Motor neuron (in vitro differentiated cells): ENCODE measurements at places on chromosomes 1 and 21. TPM values are rescaled to one million over a fixed set of nuclear protein-coding genes. Genes with fewer than 3 reads are reported as not detected.

CTPS1 gene
- total RNA-seq = 83.5 and 85.9 TPM in 2 replicates

CHI3L1 gene
- total RNA-seq = 0.38 TPM in 1 of 2 replicates, not detected in the other

GRCh38 chr1:3064901-3065300 is 4.1 kb upstream of the PRDM16 start:
- no peak for ATAC-seq

DNA sequence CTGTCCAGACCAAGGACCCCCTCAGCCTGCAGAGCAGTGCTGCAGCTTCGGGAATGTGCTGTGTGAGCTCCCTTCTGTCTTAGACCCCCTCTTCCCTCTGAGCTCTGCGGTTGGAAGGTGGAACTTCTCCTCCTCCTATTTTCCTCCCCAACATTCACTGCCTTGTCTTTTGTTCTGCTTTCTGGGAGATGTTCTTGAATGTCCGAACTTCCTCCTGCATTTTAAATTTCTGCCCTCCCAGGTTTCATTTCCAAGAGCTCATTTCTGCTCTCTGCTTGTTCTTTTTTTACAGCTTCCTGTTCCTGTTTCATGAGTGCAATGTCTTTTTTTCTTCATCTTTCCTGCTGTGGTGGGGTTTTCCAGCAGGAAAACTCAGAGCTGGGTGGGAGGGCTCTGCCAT is 29.3 kb downstream of the RRP1 start:
- no peak for ATAC-seq

- ATAC-seq = no peak
Observed at GRCh38 chr1:42731585-42731984, 8.5 kb downstream of the CLDN19 start.

CFAP141 gene
- total RNA-seq = not detected in 2 replicates

SPRR5 gene
- not detected in 2 replicates for total RNA-seq

GRCh38 chr1:171152549-171152948 is 32.6 kb upstream of the FMO2 start:
- ATAC-seq = no peak

- no peak for ATAC-seq
Observed at GRCh38 chr1:153357076-153357852, 390 bp upstream of the S100A9 start.

DNA sequence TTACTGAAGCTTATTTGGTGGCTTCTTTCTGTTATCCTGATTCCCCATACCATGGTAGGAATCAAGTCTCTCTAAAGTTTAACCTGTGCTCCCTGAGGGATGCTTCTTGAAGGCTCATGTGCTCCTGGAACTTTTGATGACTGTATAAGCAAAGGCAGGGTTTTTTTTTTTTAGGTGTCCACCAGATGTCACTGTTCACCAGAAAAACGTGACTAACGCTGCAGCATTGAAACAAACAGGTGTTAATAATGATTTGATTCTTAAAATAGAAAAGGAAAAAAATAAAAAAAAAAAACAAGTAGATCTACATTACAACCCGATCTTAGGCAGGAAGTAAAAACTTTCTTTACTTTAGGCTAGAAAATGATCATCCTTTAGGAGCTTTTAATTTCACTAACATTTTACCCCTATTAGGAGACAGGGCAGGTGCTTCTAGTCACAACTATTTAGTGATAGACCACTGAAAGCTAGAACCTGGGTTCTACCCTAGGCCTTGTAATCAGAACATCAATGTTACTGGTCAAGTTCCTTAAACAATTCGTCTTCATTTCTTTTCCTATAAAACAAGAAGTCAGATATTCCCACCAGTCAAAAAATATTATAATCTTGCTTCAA is 223.0 kb downstream of the PLA2G4A start:
- ATAC-seq = peak; percentile 59

DNA sequence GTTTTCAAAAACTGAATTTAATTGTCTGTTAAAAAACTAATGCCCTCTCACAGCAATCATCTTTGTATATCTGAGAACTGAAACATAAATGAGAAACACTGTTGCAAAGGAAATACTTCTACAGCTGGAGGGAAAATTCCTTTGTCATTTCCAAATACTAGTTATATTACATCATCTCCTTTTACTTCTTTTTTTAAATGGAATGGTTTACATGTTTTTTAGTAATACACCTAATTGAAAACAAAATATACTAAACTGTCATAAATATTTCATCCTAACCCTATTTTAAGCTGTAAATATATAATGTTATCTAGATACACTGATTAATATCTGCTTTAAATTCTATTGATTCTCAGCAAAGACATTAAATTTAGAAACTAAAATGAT is 19.1 kb downstream of the CDC42BPA start:
- ATAC-seq = no peak

- ATAC-seq = peak; percentile 85
Observed at GRCh38 chr1:206909161-206909882, 12.1 kb downstream of the IL24 start.

GRCh38 chr1:43537423-43538142 is 6.9 kb downstream of the PTPRF start:
- no peak for ATAC-seq

AK5 gene
- 21.2 and 23.9 TPM in 2 replicates for total RNA-seq

GRCh38 chr1:221336126-221336525 is 405.8 kb downstream of the DUSP10 start:
- no peak for ATAC-seq

- no peak for ATAC-seq
Observed at GRCh38 chr1:229058111-229058561, 212.8 kb upstream of the RAB4A start.

DNA sequence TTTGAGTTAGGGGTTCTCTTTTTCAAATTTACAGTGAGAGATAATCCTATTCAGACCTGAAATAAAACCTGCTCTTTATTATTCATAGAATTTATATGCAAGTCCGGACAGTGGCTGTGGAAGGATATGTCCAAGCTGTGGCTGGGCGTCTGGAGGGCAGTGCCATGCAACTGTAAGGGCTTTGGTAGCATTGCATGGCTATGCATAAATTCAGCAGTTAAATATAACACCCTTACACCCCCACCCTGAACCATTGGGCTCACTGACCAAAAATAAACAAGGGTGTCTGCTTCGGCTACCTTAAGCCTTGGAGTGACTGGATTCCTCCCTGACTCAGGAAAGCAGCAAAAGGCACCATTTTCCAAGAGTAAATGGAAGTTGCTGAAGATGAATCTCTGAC is 5.4 kb downstream of the CHTOP start:
- peak; percentile 61 for ATAC-seq

- ATAC-seq = peak; percentile 83
Observed at GRCh38 chr21:32351428-32351827, 41.4 kb downstream of the URB1 start.

RAB13 gene
- 116 and 122 TPM in 2 replicates for total RNA-seq

DNA sequence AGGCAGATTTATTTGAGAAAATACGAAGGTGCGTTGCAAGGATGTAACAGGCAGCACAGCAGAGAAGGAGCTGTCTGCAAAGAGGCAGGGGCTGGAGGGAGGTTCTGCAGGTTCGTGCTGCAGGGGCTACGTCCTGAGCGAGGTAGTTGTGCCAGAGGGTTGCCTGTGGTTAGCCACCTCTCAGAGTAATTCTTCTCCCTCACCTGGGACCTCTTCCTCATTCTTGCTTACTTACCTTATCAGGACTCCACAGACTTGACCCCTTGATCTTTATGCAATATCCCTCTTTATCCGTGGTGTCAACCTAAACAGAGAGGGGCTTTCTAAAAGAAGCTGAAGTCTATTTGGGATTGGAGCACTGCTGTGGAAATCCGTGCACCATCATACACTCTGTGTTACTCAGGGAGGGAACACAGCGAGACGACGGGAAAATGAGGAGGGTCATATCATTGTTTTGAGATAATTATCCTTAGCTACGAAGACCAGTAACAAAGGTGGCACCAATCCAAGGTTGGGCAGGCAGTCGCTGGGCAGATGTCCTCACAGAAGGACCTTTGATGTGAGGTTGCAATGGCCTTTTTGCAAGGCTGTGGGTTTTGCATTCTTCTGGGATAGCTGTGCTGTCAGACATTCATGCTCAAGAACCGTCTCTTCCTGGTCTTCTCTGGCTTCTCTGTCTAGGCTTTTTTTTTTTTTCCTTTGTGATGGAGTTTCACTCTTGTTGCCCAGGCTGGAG is 82.8 kb downstream of the WDR4 start:
- ATAC-seq = no peak

PLEKHO1 gene
- total RNA-seq = 28.1 and 41.9 TPM in 2 replicates

- no peak for ATAC-seq
Observed at GRCh38 chr1:168110896-168111545, 25.7 kb downstream of the GPR161 start.

GUCA2A gene
- not detected in 2 replicates for total RNA-seq

DNA sequence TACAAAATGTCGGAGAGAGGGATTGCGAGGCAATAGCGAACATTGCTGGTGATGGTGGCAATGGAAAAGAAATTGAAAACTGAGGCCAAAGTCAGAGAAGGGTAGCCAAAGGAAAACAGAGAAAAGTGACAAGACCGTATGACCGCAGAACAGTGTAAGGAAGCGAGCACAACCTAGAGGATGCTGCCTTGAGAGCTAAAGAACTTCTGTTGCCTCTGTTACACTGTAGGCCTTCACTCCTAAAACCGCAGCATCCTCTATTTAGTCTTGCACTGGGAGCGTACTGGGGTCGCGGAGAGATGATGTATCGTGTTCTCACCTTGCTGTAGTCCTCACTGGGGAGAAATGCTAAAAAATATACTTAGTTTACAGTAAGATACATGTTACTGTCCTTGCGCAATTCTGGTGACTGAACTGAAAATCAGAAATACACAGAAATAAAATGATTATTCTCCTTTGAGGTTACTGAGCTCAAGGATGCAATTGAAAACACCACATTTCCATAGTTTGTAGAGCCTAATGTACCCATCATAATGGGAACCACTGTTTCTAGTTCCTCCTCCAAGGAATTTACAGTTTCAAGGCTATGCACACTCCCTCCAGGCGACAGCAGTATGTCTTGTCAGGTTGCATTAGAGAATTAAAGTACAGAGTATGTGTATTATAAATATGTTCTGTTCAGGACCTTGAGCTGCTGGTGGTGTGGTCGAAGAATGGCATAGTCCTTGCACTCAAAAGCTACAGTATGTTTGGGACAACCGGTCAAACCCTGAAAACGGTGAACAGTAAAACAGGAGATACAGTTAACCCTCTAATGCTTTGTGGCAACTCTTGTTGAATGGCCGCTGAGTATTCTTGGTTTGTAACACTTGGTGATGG is 1.3 kb downstream of the NEK7 start:
- ATAC-seq = no peak

DNA sequence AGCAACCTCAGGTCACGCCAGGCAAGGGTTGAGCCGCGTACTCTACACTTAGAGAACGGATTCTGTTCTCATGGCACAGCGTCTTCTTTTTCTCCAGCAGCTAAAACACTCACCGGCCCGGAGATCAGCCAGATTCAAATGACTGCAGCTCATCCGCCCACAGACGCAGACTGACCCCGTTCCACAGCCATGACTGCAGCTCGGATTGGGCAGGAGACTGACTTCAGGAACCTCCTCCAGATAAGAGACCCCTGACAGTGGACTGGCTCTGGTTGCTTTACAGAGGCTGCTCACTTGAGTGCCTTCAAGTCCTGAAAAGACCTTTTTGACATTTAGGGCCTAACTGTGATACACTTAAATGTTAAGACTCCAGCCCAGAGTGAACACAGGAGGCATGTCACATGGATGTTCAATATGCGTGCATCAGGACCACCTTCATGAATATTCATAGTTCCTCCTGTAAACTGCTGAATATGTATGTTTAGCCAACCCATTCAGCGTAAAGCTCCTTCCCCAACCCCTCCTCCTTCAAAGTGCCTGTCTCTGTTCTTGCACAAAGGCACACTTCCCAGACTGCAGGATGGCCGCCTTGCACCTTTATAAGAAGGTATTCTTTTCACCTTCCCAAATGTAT is 42.6 kb downstream of the BACE2 start:
- peak; percentile 80 for ATAC-seq

TFAP2E gene
- total RNA-seq = 2.7 and 4.8 TPM in 2 replicates

DNA sequence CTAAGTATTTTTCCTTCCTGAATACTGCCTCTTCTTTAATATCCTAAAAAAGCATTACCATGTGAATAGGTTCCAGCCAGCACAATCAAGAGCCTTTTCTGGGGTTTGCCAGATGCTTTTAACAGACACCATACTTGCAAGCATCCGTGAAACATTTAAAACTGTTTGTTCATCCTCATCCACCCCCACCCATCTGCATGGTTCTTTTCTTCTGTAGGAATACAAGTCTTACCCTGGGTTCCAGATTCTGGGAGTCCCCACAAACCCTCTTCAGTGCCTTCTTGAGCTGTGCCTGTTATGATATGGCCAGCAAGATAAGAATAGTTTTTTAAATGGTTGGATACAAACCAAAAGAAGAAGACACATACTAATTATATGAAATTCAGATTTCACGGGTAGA is 354.9 kb upstream of the PLXNA2 start:
- no peak for ATAC-seq

DNA sequence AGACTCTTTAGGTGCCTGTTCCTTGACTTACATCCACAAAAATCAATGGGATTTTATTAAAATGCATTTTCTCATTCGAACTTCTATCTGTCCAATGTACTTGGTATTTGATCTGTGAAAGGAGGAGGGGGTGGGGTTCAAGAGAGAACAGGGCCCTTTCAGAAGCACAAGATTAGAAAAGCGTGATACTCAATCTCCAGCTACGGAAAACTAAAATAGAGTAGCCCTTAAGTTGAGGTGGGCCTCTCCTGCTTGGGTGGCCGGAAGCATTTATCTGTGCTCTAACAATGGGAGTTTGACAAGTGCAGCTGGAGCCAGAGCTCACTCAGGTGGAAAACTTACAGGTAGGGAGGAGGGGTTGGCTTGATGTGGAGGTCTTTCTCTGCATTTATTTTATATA is 462 bp upstream of the RXRG start:
- no peak for ATAC-seq

- peak; percentile 68 for ATAC-seq
Observed at GRCh38 chr1:154760469-154760933, 109.6 kb downstream of the KCNN3 start.

- no peak for ATAC-seq
Observed at GRCh38 chr1:224504297-224505041, 69.9 kb upstream of the WDR26 start.

RAB3B gene
- total RNA-seq = 20.5 and 22.1 TPM in 2 replicates

GRCh38 chr1:20867847-20868246 is 80.7 kb upstream of the HP1BP3 start:
- ATAC-seq = peak; percentile 23

KRTAP26-1 gene
- total RNA-seq = 0.14 and 0.17 TPM in 2 replicates

DNA sequence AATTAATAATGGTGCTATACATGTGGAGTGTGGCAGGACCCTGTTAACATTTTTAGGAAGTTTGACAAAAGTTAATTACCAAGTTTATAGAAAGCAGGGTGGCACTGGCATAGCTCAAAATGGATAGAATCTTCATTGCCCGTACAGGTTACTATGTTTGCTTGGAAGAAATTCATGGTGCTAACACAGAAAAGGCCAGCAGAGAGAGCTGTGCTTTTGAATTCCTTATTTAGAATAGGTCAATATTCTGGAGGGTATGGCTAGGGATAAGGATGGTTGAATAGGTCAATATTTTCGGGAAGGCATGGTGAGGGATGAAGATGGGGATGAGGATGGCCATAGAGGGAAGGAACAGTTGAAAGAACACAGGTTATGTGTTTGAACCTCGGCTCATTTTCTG is 345.1 kb downstream of the LMO4 start:
- no peak for ATAC-seq

DNA sequence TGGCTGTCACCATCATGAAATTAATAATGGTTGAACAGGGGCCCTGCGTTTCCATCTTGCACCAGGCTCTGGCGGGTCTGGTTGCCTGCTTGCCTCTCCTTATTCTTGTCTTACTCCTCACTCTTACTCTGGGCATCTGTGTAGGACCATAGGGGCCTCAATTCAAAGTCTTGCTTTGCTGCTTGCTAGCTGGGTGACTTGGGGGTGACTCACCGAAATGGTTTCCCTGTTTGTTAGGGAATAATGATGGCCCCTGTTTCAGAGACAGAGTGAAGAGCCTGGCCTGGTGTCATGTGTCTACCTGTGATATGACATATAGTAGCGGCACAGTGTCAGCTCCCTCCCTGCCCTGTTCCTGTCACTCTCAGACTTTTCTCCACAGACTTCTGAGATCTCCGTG is 24.6 kb downstream of the KCNC4 start:
- ATAC-seq = no peak
